ENCODE measurements at places on chromosomes 11 and 22.

GRCh38 chr11:14956111-14956510 lies 16.0 kb downstream of the CALCA start:
- DNase-seq: no peak

DNA sequence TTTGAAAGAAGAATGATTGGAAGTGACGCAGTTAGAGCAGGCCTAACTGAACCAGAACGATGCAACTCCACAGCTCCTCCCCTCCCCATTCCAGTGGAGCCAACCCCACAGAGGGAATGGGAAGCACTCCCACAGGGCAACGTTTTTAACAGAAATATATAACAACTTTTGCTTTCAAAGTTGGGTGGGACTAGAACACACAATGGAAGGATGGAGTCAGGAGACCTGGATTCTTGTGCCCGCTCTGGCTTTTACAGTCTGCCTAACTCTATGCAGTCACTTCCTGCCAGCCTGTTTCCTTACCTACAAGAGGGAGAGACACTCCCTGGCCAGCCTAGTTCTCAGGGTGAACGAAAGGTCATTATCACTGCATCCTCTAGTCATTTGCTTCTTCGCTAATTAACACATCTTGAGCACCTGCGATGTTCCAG lies 75.5 kb downstream of the PACSIN2 start:
- no peak for DNase-seq

- no peak for DNase-seq
Measured at GRCh38 chr11:62273284-62273683, 3.3 kb downstream of the SCGB2A2 start.

DNA sequence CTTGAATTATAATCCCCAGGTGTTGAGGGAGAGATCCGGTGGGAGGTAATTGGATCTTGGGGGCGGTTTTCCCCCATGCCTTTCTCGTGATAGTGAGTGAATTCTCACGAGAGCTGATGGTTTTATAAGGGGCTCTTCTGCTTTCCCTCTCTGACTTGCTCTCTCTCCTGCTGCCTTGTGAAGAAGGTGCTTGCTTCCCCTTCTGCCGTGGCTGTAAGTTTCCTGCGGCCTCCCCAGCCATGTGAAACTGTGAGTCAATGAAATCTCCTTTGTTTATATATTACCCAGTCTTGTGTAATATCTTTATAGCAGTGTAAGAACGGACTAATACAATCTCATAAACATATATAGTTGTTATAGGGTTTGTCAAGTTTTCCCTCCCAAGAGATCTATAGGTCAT lies 32.8 kb downstream of the KCNE3 start:
- no peak for DNase-seq

DNA sequence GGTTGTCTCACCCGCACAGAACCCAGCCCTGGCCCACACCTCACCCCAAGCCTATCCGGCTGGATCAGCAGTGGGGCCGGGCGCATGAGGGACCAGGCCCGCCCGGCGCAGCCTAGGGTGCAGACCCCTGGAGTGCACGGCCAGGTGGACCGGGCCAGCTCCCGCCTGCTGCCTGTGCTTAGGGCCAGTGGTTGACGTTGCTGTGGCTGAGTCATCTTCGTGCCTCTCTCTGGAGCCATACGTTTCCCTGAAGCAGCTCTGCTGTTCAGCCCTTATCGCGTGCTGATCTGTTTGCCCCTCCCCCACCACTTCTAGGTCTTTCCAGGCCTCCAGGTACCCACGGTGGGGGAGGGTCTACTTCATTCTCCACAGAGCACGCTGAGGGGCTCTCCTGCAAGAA lies 39.5 kb downstream of the CDKN1C start:
- no peak for DNase-seq

GRCh38 chr11:46984987-46985386 lies 48.4 kb downstream of the CSTPP1 start:
- no peak for DNase-seq

GRCh38 chr11:7555052-7555699 lies 41.4 kb downstream of the PPFIBP2 start:
- no peak for DNase-seq

- peak; percentile 65 for DNase-seq
Measured at GRCh38 chr11:42407341-42407740, 904.5 kb upstream of the API5 start.

DNA sequence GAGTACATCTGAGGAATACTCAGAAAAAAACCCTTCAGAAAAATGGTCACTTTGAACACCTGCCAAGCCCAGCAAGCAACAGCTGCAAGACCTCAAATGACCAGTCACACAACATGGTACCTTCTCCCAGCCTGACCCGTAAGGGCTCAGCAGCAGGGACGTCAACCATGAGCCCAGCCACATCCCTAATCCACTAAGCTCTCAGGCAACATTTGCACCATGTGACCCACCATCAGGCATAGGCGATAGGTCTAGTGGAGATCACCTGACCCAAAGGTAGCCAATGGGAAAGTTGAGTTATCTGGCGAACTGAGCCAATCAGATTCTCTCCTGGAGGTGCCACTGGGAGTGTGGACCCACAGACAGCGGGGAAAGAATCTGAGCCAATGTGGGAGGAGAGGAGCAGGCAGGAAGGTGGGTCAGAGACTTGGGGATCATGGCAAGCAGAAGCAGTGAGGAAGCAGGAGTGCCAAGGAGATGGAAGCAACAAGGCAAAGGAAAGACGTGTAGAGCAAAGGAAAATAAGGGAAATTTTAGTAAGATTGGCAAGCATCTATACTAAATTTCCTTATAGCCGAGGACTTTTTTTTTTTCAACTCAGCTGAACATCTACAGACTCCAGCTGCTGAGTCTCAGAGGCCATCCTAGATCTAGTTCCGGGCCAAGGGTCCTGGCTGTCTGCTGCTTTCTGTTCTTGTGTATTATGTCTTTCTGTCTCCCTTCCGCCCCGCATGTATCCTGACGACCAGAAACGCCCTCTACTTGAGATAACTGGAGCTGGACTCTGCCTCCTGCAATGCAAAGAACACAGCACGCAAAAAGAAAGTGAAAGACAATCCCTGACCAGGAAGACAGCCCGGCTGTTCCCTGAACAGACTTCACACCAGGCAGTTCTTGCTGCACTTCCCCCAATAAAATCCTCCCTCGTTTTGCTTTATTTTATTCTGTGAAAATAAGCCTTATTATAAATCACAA lies 11.0 kb upstream of the PLAAT2 start:
- DNase-seq: peak; percentile 84

- DNase-seq: no peak
Measured at GRCh38 chr11:111846063-111846462, 25.3 kb downstream of the ALG9 start.

- DNase-seq: no peak
Measured at GRCh38 chr11:61002598-61002997, 31.1 kb downstream of the CD6 start.

DNA sequence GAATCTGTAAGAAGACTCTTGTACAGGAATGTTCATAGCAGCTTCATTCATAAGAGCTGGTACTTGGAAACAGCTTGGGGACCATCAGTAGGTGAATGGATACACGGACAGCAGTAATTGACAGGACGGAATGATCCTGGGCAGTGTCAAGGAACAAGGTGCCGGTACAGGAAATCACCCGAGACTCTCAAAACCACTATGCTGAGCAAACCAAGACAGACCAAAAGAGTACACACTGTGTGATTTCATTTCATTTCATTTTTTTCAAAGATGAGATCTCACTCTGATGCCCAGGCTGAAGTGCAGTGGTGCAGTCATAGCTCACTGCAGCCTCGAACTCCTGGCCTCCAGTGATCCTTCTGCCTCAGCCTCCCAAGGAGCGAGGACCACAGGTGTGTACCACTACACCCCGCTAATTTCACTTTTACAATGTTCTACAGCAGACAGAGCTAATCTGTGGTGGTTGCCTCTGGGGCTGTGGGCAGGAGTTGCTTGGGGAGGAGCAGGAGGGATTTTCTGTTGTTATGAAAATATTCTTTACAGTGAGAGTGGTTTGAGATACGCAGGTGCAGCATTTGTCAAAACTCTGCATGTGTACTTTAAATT lies 15.6 kb downstream of the PARVB start:
- no peak for DNase-seq

DNA sequence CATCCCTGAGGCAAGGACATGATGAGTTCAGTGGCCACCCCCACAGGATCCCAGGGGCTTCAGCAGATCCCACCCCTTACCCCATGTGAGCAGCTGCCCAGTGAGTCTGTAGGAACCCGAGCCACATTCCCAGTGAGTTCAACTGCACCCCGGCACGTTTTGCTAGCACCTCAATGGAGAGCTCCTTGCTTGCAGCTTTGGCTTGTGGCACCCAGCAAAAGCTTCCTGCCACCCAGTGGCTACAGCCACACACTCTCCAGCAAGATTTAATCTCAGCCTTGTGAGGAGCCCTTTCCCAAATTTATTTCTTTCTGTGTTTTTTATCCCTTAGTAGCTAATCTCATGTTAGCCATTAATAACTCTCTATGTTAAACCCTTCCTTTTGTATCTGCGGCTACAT lies 4.0 kb downstream of the SAA1 start:
- DNase-seq: no peak

GRCh38 chr22:36323182-36323854 lies 64.4 kb downstream of the MYH9 start:
- DNase-seq: no peak

DNA sequence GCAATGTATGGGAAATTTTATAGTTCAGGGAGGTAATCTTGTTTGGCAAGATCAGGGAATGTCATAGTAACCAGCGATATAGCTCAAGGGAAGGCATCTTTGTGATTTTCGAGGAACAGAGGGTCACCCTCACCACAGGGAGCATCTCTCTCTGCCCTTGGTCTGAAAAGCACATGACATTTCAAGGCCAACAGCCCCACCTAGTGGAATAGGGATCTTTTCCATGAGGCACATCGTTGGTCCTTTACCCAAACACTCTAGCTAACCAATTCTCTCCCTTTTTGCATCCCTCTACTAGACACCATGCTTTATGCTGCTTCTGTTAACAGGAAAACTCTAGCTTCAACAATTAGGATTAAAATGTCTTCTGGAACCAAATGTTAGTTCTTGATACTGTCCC lies 179.0 kb downstream of the GRM5 start:
- DNase-seq: peak; percentile 69

DNA sequence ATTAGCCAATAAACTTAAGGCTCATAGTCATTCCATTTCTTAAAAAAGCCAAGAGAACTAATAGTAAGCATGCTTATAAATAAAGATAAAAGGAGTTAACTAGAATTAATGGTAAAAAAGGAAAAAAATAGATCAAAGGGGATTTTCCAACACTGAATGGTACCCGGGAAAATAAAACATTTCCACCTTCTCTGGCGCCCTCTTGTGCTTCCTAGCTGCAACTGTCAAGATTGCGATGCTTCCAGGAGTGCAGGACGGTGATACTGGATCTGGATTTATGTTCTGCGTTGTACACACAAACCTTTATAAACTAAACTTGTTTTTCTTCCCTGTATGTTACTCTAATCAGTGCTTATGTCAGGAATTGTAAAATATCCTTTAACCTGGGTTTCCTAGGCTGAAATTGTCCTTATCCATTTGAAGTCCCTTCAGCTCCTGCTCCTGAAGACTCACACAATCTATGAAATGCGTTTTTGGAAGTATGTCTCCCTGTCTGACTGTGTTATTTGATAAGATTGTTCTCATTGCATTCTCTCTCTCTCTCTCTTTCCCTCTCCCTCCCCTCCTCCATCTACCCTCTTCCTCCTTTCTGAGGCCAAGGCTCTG lies 9.6 kb upstream of the HTATIP2 start:
- peak; percentile 37 for DNase-seq

GRCh38 chr11:2889362-2890273 lies 4.0 kb upstream of the CDKN1C start:
- DNase-seq: no peak

GRCh38 chr11:86174101-86175046 lies 70.2 kb upstream of the EED start:
- no peak for DNase-seq

DNA sequence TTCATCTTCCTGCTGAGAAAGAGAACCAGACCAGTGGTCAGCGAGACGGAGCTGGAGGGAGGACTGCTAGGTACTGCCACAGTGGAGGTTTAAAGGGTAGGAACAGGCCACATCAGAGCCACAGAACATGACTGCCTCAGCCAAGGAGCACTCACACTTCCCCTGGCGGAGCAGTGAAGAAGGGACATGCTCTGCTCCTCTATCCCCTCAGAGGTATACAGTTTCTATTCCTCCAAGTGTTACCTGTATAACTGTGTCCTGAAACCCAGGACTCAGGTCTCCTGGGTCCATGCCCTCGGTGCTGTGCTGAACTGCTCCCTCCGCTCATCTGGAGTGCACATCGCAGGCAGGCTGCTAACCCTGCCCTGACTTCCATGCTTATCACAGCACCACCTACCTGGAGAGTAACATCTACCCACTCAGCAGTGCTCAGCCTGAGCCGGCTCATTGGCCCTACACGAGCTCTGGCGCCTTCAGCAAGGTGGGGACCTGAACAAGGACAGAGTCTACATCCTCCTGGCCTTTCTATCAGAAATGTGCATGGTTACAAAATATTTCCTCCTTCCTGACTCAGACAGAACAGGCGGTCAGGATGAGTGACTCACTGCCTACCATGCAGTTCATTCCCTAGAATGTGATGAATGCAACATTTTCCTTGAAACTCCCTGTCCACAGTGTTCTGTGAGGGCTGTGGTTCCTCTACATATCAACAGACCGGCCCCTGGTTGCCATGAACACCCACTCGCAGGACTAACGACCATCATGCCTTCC lies 52.9 kb downstream of the C11orf58 start:
- no peak for DNase-seq

DNA sequence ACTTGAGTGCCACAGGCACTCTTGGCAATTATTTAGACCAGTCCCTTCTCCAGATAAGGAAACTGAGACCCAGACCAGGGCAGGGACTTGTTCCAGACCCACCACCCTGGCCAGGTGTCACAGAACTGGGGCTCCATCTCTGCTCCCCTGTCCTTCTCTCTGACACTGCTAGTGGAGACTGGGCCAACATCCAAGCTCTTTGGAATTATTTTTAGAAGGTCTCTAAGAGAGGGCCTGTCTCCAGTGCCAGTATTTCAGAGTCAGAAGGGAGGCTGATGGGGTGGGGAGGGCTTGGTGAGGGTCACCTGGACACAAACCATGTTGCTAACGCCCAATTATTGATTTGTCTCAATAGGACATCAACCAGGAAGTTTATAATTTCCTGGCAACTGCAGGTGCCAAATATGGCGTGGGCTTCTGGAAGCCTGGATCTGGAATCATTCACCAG lies 32.7 kb downstream of the POLR3H start:
- DNase-seq: no peak

GRCh38 chr22:39631381-39632286 lies 61.1 kb downstream of the CACNA1I start:
- no peak for DNase-seq

Measured in RPMI8226 (cell line).